DND-41 (cell line): ENCODE measurements at places on chromosomes 1 and 21.
A peak's percentile ranks its signal among the peaks of the same experiment; 100 is the strongest.

- H3K4me3 ChIP-seq = no peak overlapping the region
- H3K36me3 ChIP-seq = peaks cover 19% of the 10 kb centered on the region
- H3K4me1 ChIP-seq = peaks cover 14% of the 10 kb centered on the region
- DNase-seq = no peak
- H3K27ac ChIP-seq = no peak overlapping the region
Measured at GRCh38 chr21:45289134-45289533, 1.4 kb upstream of the POFUT2 start.

DNA sequence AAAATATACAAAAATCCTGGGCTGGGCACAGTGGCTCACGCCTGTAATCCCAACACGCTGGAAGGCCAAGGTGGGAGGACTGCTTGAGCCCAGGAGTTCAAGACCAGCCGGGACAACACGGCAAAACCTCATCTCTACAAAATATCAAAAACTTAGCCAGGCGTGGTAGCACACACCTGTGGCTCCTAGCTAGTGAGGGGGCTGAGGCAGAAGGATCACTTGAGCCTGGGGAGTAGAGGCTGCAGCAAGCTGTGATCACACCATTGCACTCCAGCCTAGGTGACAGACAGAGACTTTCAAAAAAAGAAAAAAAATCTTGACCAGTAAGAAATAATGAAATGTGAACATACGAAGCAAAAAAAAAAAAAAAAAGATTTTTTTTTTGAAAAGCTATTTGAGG lies 52.1 kb downstream of the ARID4B start:
- H3K4me3 ChIP-seq = no peak overlapping the region
- DNase-seq = no peak
- no peaks in the 10 kb centered on the region for H3K36me3 ChIP-seq
- peak overlapping the region; percentile 45 for H3K27ac ChIP-seq
- peaks cover 43% of the 10 kb centered on the region for H3K4me1 ChIP-seq
- no peaks in the 10 kb centered on the region for H3K27me3 ChIP-seq

- no peaks in the 10 kb centered on the region for H3K4me1 ChIP-seq
- no peaks in the 10 kb centered on the region for H3K27me3 ChIP-seq
- no peak overlapping the region for H3K4me3 ChIP-seq
- no peak overlapping the region for H3K27ac ChIP-seq
- no peaks in the 10 kb centered on the region for H3K36me3 ChIP-seq
Measured at GRCh38 chr1:159838715-159839114, 12.0 kb downstream of the SLAMF8 start.

DNA sequence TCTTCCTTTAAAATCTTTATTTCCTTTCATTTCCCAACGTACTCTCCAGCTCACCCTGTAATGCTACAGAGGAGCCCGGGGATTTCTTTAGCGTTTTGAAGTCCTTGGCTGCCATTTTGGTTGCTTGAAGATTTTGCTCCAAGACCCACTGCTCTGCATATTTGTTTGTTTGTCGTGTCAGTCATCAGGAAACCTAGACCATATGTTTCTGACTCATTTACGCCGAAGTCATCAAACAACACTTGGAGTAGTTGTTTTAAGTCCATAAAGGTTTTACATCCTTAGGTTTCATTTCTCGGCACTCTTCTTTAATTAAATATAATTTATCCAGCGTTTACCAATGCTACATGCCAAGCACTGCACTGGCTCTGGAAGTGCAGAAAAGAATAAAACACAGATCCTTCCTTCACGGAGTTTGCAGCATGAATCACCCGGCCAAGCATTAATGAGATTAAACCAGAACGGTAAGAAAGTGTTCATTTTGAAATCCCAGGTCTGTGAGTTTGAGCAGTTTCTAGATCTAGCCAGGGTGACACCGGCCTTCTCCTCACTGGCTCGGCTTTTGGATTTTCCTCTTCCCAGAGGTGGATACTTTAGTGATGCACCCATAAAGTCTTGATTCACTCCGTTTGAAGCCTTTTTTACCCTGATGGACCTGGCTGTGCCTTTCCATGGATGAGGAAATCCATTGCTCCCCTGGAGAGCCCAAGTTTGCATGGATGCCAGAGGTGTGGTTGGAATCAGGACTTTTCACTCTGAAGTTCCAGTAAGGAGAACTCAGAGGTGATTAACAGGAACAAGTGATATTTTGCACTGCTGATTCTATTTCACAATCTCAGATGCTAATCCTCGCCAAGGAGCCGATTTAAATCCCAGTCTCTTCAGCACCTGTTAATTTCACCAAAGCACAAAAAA lies 109.3 kb downstream of the KAZN start:
- H3K36me3 ChIP-seq = no peaks in the 10 kb centered on the region
- no peak for DNase-seq
- H3K4me1 ChIP-seq = no peaks in the 10 kb centered on the region
- no peaks in the 10 kb centered on the region for H3K27me3 ChIP-seq
- H3K27ac ChIP-seq = no peak overlapping the region
- no peak overlapping the region for H3K4me3 ChIP-seq

DNA sequence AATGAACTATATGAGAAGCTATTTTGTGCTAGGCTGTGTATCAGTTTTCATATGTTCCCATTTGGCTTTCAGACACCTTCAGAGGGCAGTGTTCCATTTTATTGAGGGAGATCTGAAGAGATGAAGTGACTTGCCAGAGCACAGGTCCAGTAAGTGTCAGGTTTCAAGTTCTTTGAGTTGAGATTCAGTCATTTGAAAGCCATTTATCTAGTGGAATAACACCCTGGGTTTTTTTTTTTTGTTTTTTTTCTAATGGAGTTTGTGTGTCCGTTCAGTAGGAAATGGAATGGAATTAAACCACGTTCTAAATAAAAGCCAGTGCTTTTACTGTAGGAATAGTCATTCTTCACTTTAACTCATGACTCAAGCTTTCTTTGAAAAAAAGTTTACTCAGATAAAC lies 652.9 kb upstream of the USP24 start:
- no peaks in the 10 kb centered on the region for H3K27me3 ChIP-seq
- no peak overlapping the region for H3K27ac ChIP-seq
- no peak for DNase-seq
- H3K4me1 ChIP-seq = no peaks in the 10 kb centered on the region

DNA sequence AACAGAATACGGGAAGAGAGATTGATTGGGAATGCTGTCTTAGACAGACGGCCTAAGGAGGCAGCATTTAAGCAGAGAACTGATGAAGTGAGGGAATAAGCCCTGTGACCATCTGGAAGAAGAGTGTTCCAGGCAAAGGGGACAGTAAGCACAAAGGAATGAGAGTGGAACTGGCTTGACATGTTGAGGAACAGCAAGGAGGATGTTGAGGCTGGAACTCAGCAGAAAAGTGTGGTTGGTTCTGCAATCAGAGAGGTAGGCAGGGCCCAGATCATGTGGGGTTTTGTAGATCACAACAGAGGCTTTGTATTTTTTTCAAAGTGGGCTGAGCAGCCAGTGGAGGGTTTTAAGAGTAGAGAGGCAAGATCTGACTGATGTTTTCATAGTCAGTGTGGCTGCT lies 157.4 kb downstream of the DNM3 start:
- no peaks in the 10 kb centered on the region for H3K36me3 ChIP-seq
- no peak overlapping the region for H3K4me3 ChIP-seq
- H3K27ac ChIP-seq = no peak overlapping the region
- no peaks in the 10 kb centered on the region for H3K4me1 ChIP-seq
- DNase-seq = no peak

DNA sequence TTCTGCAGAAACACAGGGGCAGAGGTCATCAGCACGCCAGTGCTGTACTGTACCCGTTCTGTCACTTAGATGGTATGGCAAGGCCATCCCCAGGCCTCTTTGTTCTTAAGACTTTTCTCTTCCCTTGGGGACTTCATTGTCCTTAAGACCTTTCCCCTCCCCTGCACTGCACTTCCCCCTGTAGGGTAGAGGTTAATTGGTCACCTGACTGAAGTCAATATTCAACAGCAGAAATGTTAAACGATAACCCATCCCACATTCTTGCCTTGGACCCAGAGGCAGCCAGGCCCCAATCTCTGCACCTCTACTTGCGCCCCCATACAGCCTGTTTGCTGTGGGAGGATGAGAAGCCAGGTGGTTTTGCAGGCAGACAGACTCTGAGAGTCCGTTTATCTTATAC lies 10.2 kb downstream of the PHGDH start:
- peaks cover 90% of the 10 kb centered on the region for H3K36me3 ChIP-seq
- H3K4me3 ChIP-seq = no peak overlapping the region
- no peaks in the 10 kb centered on the region for H3K27me3 ChIP-seq
- no peak for DNase-seq

GRCh38 chr1:156748670-156749418 lies 2.6 kb downstream of the HDGF start:
- peak overlapping the region; percentile 89 for H3K4me3 ChIP-seq
- H3K36me3 ChIP-seq = peaks cover 53% of the 10 kb centered on the region
- H3K27ac ChIP-seq = peak overlapping the region; percentile 93
- peaks cover 70% of the 10 kb centered on the region for H3K4me1 ChIP-seq
- H3K27me3 ChIP-seq = no peaks in the 10 kb centered on the region

GRCh38 chr21:25589887-25590286 lies 17.4 kb downstream of the MRPL39 start:
- peaks cover 87% of the 10 kb centered on the region for H3K36me3 ChIP-seq
- no peak overlapping the region for H3K4me3 ChIP-seq
- H3K27ac ChIP-seq = no peak overlapping the region
- H3K4me1 ChIP-seq = no peaks in the 10 kb centered on the region

- no peak overlapping the region for H3K27ac ChIP-seq
- peaks cover 11% of the 10 kb centered on the region for H3K4me1 ChIP-seq
- H3K27me3 ChIP-seq = peaks cover 25% of the 10 kb centered on the region
- no peaks in the 10 kb centered on the region for H3K36me3 ChIP-seq
Measured at GRCh38 chr1:162065016-162065415, 4.5 kb upstream of the NOS1AP start.

DNA sequence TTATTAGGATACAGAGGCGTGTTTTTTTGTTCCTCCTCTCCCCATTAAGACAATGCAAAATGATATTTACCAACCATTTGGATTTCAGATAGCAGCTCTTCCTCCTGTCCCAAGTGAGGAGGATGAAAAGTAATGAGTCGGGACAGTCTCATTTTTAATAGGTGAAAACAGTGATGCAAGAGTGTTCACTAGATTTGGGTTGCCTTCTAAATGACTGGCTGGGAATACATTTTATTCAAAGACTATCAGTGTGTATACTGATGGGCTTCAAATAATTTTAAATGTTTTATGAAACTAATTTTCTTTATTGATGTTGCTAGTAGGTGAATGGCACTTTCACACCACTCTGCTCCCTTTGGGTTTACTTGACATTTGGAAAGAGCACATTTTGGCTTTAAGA lies 2.1 kb downstream of the RCOR3 start:
- no peaks in the 10 kb centered on the region for H3K27me3 ChIP-seq
- H3K27ac ChIP-seq = peak overlapping the region; percentile 91
- H3K4me3 ChIP-seq = peak overlapping the region; percentile 99
- DNase-seq = no peak
- H3K36me3 ChIP-seq = peaks cover 3% of the 10 kb centered on the region

GRCh38 chr1:46667782-46668760 lies at the start of gene ATPAF1:
ATPAF1 (minus strand) TSS chr1:46668364; CDS start chr1:46668322, 42 bp downstream.
- peak within 1 kb of the TSS; percentile 48; the same call in 1 of the 2 replicates for H3K4me3 ChIP-seq
- no peaks in the 10 kb centered on the region for H3K27me3 ChIP-seq
- peaks cover 12% of the 10 kb centered on the region for H3K36me3 ChIP-seq
- DNase-seq = peak; percentile 53

DNA sequence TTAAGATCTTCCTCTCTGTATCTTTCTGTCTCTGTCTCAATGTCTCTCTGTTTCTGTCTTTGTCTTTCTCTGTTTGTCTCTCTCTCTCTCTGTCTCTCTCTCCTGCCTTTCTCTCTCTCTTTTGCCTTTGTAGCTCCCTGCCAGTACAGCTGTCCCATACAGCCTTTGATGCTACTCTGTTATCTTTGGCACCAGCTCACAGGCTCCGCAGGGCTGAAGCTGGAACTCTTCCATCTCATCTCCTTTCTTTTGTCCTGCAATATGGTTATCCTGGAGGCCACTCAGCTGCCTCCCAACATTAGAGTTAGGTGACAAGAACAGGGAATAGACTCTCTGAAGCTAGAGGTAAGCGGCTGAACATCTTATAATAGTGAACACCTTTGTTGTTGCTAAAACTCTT lies 354.3 kb upstream of the NEGR1 start:
- no peak overlapping the region for H3K4me3 ChIP-seq
- H3K27me3 ChIP-seq = no peaks in the 10 kb centered on the region
- H3K27ac ChIP-seq = no peak overlapping the region
- no peaks in the 10 kb centered on the region for H3K4me1 ChIP-seq
- H3K36me3 ChIP-seq = no peaks in the 10 kb centered on the region
- DNase-seq = no peak

DNA sequence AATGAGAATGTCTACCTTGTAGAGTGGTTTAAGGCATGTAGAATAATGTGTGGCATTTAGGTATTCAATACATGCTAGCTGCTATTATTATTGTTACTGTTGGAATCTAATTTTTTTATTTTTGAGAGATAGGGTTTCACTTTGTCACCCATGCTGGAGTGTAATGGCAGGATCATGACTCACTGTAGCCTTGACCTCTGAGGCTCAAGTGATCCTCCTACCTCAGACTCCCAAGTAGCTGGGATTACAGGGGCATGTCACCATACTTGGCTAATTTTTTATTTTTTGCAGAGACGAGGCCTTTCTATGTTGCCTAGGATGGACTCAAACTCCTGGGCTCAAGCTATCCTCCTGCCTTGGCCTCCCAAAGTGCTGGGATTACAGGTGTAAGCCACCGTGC lies 61.9 kb downstream of the EPB41 start:
- no peaks in the 10 kb centered on the region for H3K36me3 ChIP-seq
- H3K27ac ChIP-seq = no peak overlapping the region
- H3K4me3 ChIP-seq = no peak overlapping the region
- DNase-seq = no peak

- H3K27me3 ChIP-seq = no peaks in the 10 kb centered on the region
- peaks cover 2% of the 10 kb centered on the region; the same call in 1 of the 2 replicates for H3K36me3 ChIP-seq
- H3K4me3 ChIP-seq = no peak overlapping the region
- H3K27ac ChIP-seq = no peak overlapping the region
- no peaks in the 10 kb centered on the region for H3K4me1 ChIP-seq
Measured at GRCh38 chr21:33760641-33761440, 118.5 kb downstream of the ITSN1 start.

DNA sequence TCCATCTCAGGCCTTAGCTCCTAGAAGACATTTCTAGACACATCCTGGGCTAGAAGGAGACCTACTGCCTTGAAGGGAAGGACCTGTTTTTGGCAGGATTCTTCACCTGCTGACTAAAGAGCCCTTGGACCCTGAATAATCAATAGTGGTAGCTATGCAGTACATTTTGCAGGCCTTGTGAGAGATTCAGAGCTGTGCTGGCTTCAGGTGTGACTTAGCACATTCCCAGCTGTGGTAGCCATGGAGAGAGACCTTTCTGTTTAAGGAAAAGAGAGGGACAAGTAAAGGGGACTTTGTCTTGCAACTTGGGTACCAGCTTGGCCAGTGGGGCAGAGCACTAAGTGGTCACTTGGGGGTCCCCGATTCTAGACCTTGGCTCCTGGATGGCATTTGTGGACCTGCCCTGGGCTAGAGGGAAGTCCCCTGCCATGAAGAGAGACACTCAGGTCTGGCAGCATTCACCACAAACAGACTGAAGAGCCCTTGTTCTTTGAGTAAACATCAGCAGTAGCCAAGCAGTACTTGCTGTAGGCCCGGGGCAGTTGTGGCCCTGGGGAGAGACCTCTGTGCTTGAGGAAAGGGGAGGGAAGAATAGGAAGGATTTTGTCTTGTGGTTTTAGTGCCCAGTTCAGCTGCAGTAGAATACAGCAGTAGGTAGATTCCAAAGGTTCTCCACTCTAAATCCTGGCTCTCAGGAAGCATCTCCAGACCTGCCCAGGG lies 26.2 kb upstream of the CD1A start:
- H3K4me3 ChIP-seq = no peak overlapping the region
- H3K27ac ChIP-seq = peak overlapping the region; percentile 3
- no peaks in the 10 kb centered on the region for H3K27me3 ChIP-seq
- DNase-seq = no peak
- H3K36me3 ChIP-seq = no peaks in the 10 kb centered on the region

- H3K36me3 ChIP-seq = peaks cover 36% of the 10 kb centered on the region
- H3K4me1 ChIP-seq = peaks cover 6% of the 10 kb centered on the region; the same call in 1 of the 2 replicates
- no peaks in the 10 kb centered on the region for H3K27me3 ChIP-seq
- no peak overlapping the region for H3K4me3 ChIP-seq
- no peak for DNase-seq
- H3K27ac ChIP-seq = no peak overlapping the region
Measured at GRCh38 chr1:89870998-89871397, 50.2 kb downstream of the LRRC8D start.
